ENCODE measurements at places on chromosomes 2 and 18.

DNA sequence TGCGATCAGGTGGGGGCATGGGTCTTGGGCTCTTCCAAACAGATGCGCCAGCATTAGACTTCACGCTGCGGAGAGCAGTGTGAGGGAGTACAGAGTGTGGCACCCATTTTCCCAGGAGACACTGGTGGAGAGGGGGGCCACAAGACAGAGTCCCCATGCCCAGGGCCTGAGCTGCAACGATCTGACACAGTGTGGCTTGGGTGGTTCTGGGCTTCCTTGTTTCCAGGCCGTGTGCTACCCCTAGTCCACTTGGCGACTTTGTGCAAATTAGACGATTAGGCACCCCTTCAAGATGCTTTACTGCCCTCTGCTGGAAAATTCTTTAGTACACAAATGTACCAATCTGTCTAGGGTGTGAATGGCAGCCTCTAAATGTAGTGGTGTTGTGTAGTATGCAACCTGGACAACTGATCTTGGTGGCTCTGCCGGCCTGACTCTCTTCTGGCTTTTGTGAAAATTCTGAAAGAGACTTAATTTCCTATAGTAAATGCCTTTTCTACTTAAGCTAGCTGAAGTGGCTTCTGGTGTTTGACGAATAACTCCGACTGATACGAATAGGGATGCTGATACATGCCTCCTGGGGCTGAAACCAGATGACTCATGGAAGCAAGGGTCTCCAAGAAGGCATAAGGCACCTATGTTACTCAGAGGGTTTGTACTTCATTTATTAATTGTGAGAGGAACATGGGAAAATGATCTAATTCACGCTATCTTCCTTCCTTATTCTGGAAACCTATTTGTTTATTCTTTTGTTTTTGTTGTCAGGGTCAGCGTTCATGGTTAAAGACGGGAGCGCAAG, 92.3 kb upstream of the SMAD2 start:
- DNase-seq, result peak; percentile 83

DNA sequence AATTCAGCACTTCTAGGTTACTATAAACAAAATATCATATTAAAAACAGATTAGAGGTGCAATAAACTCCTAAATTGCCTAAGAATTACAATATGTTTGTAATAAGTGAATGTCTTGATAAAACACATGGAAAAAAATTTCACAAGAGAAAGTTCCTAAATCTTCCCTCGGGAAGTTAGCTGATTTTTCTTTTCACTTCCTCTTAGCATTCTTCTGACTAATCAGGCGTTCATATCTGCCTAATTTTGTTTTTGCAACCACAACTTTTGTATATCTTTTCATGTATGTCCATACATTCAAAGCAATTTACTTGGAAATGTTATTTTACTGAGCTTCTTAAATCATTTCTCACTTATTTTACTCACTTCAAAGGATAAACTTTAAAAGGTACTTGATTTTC, 88.5 kb downstream of the RTTN start:
- DNase-seq, result no peak

DNA sequence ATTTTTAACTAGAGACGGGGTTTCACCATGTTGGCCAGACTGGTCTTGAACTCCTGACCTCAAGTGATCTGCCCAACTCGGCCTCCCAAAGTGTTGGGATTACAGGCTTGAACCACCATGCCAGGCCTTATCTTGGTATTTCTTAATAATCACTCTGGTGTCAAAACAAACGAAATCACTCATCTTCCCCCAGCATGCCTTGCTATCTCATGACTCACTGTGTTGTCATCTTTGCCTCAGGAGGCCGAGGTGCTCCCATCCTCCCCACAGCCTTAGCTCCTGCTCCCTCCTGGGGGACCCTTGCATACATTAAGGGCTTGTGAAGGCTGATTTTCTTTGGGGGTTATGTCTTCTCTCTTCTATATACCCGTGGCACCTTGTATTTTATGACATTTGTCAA, 250.1 kb upstream of the DPP10 start:
- no peak for DNase-seq

- DNase-seq, result no peak
Measured at GRCh38 chr2:70719231-70719630, 48.8 kb downstream of the ADD2 start.

- no peak for DNase-seq
Measured at GRCh38 chr2:104405623-104406022, 448.3 kb upstream of the POU3F3 start.

- no peak for DNase-seq
Measured at GRCh38 chr2:157804355-157804754, 71.8 kb downstream of the ACVR1 start.

DNA sequence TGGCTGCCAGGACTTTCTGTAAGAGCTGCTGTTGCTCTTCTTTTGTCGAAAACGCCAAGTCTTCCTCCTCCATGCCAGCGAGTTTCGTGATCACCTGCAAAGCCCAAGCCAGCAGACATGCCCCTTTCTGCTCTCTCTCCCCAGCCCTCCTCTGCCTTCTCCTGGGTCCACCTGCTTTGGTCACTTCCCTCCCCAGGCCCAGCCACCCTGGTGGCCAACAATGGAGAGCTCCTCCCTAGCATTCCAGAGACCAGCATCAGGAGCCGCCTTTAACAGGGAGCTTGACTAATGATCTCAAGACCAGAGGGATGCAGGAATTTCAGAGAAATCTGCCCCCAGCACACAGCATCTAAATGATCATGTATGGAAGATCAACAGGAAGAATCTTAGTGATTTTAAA, 34.6 kb downstream of the ERCC3 start:
- no peak for DNase-seq

DNA sequence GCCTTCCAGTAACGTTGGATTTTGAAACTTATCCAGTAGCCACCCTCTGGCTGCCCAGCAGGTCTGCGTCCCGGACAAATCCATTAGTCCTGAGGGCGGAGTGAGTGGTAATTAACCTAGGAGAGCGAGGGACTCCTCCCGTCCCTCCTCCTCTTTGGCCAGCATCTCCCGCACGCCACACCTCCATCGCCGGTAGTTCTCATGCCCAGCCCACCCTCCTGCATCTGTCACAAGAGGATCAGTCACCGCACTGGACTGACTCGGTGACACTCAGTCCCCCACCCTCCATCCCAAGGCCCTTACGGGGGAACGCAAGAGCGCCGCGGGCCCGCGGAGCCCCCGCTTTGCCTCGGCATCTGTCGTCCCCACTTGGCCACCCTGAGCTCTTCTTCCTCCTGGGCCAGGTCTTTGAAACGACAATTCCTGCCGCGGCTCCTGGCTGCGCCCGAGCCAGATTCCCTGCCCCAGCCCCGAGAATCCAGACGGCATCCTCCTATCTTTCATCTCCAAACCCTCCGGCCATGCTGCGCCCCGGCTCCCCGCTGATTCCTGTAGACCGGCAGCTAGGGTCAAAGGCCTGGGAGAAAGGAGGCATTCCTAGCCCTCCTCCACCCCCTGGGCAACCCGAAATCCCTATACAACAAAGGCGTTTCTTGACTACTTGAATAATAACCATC, 77.5 kb downstream of the EIF2AK3 start:
- no peak for DNase-seq

DNA sequence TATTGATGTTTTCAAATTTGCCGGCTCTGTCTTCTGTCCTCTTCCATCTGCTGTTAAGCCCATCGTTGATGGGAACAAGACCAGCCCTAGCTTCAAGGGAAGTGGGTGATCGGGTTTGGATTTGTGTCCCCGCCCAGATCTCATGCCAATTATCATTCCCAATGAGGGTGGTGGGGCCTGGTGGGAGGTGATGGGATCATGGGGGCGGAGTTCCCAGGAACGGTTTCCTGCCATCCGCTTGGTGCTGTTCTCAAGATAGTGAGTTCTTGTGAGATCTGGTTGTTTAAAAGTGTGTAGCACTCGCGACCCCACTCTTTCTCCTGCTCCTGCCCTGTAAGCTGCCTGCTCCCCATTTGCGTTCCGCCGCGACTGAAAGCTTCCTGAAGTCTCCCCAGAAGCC, 9.5 kb downstream of the ASB18 start:
- no peak for DNase-seq

DNA sequence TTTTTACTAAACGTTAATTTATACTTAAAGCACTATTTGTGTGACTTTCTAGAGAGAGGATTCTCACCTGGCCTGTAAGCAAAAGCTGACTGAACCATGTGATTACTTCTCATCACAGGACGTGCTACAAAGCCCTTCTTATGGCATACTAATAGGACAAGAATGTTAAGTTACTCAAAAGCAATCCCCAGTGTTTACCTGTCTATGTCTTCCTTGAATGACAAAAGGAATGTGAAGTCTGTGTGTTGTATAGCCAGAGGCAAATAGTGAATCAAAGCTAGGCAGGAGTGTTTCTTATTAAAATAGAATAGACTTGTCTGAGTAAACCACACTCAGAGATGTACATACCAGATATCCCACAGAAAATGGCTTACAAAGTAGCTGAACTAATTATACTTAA, 1465.5 kb downstream of the SUCLG1 start:
- no peak for DNase-seq

DNA sequence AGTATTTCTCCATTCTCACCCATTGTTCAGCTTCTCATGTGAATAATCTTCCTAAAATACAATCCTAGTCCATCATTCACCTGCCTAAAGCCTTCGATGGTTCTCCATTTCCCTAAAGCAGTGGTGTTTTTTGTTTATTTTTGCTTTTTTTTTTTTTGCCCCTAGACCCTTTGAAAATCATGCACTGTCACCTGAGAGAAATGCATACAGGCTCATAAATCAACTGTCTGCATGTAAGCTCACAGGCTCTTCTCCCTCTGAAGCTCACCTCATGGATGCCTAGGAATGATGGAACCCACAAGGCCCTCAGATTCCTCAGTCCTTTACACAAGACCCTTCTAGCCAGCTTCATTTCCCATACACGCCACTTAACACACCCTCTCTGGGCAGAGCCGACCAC, 31.5 kb downstream of the B4GALT6 start:
- no peak for DNase-seq

DNA sequence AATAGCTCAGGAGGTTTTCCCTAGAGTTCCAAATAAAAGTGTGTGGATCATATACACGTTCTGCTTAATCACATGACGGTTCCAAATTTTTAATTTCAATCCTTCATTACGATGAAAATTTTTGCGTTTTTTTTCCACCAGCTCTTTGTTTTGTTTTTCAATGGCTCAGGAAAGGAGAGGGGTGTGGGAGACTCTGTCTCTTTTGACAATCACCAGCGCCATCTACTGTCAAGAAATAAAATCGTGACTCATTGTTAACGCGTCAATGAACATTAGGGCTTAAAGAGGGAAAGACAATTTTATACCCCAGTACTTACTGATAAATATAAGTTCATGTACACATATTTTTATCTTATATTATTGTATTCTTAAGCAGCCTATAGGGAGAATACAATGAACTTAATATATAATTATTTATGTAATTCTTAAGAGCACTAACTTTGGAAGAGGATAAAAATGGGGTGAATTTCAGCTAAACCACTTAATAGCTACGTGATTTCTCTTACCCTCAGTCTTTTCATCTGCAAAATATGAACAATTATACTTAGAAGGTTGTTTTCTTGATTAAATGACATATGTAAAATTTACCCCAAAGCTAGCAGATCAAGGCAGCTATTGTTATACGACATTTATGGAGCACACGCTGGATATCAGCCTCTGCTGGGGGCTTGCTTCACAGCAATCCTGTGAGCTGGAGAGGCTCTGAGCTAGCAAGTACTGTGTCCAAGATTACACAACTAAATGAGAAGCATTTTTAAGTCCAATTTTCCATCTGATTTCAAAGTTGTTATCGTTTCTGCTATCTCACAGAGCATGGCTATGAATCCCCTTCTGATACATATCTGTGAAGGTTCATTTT, 47.4 kb upstream of the RMDN2 start:
- peak; percentile 35 for DNase-seq

DNA sequence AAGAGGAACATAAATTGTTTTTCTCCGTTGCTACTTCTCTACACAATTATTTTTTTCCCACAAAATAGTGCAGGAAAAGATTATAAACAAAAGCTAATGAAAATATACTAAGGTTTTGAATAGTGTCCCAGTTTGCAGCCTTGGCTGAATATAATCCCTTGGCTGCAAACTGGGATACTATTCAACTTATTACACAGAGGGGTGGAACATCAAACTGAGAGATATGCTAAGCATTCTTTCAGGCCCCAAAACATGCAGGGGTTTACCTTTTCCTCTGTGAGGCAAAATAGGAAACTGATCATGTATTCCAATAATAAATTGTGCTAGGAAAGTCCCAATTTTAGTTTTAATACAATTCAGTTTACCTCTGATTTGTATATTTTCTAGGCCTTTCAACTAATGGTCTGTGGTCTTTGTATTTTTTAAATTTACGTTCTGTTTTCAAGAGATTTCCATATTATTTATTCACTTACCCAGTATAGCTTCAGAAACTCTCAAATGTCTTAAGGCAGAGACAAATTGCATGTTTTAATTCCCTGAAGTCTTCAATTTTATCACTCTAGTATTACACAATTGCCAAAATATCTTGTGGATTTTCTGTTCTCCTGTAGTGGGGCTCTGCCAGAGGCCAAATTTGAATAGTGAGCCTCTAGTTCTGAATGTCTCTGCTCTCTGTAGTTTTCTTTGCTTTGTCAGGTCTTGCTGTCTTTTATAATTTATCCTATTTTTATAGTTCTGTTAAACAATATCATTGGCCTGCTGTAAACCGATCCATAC, 63.9 kb downstream of the PPP1R1C start:
- no peak for DNase-seq

- no peak for DNase-seq
Measured at GRCh38 chr2:147509821-147510220, 335.0 kb upstream of the ACVR2A start.

GRCh38 chr2:181457741-181458425, 697 bp downstream of the ITGA4 start:
- no peak for DNase-seq

DNA sequence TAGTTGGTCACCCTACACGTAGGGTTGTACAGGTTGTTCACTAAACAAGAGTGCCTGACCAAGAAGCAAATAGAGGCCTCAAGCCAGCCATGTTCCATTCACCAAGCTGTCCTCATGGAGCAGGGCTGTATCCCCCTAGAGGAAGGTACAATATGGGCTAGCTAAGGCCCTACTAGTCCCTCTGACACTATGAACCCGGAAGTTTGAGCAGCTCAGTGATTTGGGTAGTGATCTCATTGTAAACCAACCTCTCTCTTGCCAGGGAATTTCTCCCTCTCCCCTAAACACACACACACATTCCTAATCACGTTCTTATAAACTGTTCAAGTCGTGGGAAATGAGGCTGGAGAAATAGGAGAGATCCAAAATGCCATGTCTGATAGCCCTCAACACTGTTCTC, 6.7 kb upstream of the CYS1 start:
- DNase-seq, result no peak

DNA sequence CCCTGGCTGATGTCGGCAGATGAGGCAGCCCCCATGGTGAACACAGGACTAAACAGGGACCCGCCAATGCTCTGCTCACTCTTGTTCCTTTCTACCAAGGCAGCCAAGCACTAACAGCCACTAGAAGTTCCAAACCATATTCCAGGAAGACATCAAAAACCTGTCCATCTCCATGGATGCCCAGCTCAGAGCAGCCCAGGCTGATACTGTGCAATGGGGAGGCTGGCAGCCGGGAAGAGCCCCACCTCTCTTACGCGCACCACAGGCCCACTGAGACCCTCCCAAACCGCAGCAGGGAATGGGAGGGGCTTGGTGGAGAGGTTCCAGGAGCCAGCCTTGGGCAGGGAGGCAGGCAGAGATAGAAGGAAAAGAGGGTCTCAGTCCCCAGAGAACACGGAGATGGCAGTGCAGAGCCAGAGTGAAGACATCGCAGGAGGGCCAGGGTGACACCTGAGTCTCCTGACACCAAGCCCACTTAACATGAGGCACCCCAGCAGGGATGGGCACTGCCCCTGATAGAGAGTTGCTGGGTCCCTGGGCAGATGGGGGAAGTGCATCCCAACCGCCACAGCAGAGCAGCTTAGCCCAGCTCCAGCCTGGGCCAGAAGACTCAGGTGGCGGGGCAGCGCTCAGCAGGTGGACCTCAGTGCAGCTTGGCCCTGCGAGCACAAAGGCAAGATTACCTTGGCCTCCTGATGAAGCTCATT, 3.4 kb downstream of the HS6ST1 start:
- DNase-seq, result no peak
